Body of pancreas (tissue), 4 donors: ENCODE measurements at places on chromosomes 11 and 22. TPM values are rescaled to one million over a fixed set of nuclear protein-coding genes. Genes with fewer than 3 reads are reported as not detected.
A peak's percentile ranks its signal among the peaks of the same experiment; 100 is the strongest.

GRCh38 chr22:23539135-23539838 lies 40.8 kb downstream of the IGLL1 start:
- peak; percentile 88 for DNase-seq

DNA sequence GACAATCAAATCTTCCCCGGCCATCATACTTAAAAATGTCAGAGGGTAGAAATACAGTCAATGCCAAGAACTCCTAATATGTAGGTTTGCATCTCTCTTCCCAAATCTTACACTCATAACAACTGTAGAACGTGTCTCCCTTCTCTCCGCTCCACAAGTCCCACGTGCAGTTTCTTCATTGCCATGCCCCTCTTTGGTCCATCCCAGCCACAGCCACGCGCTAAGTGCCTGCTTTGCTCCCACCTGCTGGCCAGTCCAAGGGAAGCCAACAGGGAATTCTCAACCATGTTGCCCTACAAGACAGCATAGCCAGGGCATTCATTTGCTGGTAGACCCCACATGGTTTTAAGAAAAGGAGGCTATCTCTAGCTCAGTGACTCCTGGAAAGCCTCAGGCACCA lies 420.6 kb upstream of the ISX start:
- DNase-seq = no peak

- no peak for DNase-seq
Measured at GRCh38 chr11:11909727-11910126, 68.0 kb downstream of the USP47 start.

DNA sequence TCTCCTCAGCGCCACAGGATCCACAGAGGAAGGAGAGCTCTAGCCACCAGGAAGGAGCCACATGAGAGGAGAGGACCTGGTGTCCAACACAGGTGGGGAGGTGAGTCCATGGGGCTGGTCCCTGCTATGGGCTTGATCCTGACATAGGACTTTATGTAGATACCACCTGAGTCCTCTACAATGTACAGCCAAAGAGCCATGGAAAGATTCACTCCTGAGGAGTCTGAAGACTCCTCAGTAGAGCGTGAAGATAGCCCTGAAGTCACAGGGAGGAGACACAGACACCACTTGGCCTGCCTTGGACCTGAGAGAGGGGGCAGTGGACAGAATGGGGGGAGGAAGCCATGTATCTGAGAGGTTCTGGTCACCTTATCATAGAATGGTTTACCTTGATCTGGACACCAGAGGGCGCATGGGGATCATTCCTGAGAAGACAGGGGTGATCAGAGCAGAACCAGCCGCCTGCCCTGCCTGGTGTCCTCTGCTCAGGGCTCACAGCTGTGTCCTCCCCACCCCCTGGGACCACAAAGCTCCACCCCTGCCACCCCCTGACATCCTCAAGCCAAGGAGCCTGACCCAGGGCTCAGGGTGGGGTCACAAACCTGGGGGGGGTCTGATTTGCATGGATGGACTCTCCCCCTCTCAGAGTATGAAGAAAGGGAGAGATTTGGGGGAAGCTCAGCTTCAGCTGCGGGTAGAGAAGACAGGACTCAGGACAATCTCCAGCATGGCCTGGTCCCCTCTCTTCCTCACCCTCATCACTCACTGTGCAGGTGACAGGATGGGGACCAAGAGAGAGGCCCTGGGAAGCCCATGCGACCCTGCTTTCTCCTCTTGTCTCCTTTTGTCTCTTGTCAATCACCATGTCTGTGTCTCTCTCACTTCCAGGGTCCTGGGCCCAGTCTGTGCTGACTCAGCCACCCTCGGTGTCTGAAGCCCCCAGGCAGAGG lies 77.0 kb downstream of the ZNF280B start:
- peak; percentile 64 for DNase-seq

Gene CTSW
- 0.78 TPM for total RNA-seq
